ENCODE measurements at places on chromosomes 6 and 20.

DNA sequence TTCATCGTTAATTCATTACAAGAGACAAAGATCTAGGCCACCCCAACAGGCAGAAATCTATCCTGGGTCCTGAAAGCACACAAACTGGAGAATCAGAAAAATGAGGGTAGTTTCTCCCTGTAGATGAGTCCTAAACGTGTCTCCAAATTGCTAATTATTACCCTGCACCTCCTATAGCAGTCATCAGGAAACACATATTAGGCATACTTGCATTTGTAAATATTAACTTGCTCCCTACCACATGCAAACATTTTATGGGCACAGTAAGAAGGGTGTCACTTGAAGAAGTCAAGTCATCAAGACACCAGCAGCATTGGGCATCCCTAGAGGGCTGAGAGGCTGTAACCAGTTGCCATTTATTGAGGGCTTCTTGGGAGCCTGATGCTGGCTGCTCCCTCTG, 17.9 kb upstream of the SIRPB1 start:
- DNase-seq, result no peak

DNA sequence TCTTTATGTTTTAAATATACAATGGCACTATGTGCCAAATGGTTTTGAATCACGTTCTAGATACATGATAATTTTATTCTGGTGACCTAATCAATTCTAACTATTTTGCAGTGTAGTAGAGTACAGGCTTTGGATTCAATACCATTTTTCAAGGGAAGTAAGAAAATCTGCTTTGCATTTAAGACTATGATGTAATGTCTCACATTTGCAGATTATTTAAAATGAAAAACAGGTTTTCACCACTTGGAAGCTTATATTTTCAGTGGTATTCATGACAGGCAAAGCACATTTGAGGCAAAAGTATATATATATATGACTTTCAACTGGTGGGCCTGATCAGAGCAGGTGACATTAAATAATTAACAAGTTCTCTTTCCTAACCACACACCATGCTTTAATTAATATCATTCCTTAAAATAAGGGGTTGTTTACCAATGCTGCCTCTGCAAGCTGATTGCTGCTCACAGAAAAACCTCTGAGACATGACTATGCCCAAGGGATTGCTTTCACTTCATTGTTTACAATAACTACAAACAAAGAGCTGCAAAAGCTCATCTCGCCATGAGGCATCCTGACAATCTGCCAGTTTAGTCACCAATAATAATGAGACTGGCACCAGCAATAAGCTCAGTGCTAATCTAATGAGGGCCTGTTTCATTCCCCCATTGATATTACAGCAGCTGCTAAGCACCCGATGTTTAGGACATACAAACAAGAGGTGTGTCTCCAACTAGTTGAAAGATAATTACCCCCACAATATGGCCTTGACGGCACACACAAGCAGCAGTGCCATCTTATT, 1176.0 kb upstream of the GJE1 start:
- DNase-seq, result peak; percentile 37

DNA sequence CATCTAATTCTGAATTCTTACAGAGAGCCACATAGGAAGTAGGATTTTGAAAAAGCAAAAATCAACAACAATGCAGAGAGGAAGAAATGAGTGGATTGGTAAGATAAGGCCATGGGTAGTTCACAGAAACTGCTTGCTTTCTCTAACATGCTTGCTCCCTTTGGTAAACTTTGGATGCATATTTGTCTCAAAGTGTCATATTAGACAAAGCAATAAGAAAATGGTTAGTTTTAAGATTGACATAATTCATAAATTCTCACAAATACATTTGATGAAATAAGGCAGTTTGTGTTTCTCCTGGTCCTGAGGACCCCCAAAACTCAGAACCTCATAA, 31.7 kb downstream of the UTRN start:
- no peak for DNase-seq

GRCh38 chr20:19937651-19938420, 79.3 kb upstream of the NAA20 start:
- DNase-seq, result no peak

DNA sequence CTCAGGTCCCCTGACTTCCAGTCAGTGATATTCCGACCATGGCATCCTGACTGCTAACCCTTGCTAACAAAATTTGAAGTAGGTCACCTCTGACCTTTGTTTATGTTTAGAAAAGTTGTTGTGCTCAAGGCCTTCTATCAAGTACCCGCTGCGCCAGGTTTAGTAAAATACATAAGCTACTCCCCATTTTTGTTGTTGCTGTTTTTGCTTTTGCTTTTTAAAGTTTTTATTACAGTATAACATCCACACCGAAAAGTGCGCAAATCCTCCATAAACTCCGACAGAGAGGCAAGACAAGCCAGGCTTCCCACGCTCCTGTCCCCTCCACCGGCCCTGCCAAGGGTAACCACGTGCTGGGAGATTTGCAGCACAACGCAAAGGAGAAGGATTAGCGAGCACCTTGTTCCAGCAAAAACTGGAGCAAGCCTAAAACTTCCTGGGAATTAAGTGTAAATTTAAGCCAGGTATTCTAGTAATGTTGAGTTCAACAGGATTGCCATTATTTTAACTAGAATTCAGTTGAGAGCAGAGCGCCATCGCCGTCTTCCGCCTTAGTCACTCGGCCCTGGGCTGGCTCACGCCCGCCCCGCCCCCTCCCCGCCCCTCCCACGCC, 17.8 kb upstream of the HMGN4 start:
- DNase-seq, result peak; percentile 65

- no peak for DNase-seq
Observed at GRCh38 chr6:42688281-42688680, 34.1 kb downstream of the PRPH2 start.

- peak; percentile 32 for DNase-seq
Observed at GRCh38 chr6:6890400-6890858, 217.3 kb upstream of the RREB1 start.

DNA sequence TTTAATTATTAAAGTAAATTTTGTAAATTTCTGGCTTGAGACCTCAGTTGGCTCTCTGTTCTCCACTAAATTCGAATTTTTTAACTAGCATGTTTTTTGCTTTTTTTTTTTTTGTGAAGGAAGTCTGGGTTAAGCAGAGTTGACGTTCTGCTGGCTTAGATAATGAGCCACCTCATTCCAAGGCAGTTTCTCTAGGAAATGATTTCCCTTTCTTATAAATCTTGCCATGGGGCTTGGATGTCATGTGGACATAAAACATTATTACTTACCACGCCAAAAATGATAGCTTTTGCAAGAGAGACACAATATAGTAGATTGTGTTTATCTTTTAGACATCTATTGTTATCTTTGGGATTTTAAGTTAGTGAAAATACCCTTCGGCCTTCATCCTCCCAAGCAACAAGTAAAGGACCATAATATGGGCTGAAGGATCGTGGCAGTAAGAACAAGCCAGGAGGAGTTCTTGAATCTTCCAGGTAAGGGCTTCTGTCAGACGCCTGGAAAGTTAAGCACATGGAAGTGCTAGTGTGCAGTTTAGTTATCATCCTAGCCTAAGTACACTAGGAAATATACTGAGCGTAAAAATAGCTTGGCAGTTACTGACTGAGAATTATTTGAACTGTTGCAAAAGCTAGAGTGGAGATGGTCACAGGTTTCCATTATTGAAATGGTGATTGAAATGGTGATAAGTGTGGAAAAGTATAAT, 30.7 kb downstream of the ADGRG6 start:
- DNase-seq, result no peak
